Nephron progenitor cell (in vitro differentiated cells): ENCODE measurements at places on chromosomes 4 and X.

GRCh38 chrX:72276478-72276953 is 532 bp downstream of the RPS4X start:
- DNase-seq, result no peak

DNA sequence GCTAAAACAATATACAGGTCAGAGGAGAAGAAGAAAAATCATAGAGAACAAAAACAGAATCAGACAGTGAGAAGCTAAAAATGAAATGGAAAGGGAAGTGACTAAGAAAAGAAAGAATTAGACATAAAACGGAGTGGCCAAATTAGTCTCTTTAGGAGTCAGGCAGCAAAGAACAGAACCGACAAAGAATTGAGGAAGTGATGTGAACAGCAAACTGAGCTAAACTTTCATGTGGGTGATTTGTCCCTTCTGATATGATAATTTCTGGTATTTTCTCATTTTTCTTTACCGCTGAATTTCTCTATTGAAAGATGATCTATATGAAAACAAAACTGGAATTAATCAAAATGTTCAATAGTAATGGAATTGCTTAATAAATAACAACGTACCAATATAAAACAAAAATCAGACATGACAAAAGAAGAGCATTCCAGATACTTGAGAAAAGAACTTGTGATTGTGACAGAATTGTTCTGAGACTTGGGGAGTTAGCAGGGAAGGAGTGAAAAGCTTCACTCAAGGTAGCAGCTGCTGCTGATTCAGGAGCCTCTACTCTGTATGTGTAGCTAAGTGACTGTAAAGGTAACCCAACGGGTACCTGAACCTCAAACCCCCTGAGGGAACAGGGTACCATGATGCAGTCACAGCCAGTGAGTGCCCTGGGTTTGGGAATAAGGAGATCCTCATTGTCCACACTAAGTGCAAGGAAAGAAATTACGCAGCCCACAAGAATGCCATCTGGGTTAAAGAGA is 8.8 kb downstream of the TAPT1 start:
- no peak for DNase-seq

GRCh38 chr4:76821641-76822040 is 76.3 kb downstream of the SOWAHB start:
- DNase-seq, result no peak

GRCh38 chr4:47525154-47525819 is 40.2 kb downstream of the ATP10D start:
- no peak for DNase-seq

GRCh38 chr4:98204236-98204553 is 57.0 kb upstream of the RAP1GDS1 start:
- no peak for DNase-seq

- DNase-seq, result peak; percentile 78
These were observed 13.1 kb upstream of the AMTN start for GRCh38 chr4:70505151-70505748.

DNA sequence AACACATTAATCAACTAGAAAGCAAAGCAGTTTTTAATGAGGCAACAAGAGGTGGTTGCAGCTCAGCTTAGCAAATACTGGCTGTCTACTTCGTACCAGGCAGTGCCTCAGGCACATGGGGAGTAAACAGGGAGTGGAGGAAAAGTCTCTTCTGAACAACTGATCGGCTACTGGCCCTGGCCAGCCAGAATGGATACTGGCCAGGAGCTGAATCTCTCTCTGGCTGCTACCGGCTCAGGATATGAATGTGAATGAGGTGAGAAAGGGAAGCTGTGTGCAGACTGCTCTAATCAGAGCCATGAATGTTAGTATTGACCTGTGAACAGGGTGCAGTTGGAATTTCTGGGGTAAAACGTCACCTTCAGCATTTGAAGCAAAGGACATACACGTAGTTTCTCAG is 77.3 kb downstream of the STK32B start:
- no peak for DNase-seq

DNA sequence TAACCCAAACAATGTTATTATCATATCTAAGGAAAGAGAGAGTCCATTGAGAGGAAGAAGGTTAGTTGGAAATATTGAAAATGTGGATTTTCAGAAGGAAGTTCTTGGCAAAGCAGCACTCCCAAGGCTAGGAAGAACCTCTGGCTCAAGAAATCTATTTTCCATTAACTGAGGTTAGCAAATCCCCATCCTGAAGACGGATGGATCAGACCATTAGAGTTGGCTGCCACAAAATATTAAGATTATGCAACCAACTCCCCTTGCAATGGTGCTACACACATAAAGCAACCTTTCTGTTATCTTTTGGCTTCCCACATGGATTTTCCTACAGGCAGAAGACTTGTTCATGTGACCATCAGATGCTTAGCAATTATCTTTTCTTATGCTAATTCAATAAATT is 96.3 kb downstream of the COL4A6 start:
- no peak for DNase-seq

DNA sequence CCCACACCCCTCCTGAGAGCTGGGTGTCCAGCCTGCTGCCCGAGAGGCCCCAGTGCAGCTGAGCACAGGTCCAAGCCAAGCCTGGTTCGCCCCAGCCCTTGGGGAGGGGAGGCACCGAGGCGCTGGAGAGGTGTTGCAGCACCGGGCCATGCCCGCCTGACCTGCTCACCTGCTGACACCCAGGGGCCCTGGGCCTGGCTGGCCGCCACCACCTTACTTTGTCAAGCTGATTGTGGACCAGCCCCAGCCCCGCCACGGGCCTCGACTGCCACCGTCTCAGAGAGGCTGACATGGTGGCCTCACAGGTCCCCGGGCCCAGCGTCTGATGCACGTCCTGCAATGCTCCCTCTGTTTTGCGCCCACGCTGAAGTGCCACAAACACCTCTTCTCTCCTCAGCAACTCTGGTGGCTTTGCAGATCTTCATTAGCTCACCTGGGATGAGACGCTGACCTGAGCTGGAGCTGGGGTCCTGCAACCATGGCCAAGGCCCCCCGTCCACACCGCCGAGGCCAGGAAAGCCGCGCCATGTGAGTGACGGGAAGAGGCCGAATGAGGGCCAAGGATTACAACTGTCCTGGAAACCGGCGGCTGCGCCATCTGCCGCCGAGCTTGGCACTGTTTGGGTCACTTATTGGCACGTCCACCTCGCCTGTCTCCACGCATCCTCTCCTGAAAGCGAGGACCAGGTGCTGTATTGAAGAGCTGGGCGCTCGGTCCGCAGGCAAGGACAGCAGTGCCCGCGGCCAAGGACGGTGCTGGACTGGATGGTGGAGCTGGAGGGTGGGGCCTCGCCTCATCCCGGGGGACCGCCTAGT is 7.6 kb downstream of the CPLX1 start:
- no peak for DNase-seq

DNA sequence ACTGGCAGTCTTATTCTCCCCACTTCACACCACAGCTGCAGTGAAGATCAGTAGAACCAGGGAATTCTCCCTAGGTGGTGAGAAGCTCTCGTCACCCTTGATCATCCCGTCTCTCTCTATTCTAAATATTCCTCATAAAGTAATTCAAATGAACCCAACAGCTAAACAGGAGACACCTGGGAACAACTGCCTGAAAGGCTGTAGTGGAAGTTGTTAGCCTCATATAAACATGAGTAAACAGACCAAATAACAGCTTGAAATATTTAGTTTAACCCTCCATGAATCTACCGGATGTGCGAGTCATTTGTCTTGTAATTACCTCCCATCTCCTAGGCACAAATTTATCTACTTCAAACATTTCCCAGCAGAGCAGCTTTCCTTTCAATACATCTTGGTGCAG is 30.4 kb upstream of the APELA start:
- no peak for DNase-seq

GRCh38 chr4:95367824-95368223 is 180.9 kb downstream of the UNC5C start:
- DNase-seq, result no peak

- peak; percentile 5 for DNase-seq
These were observed 1.6 kb downstream of the KCTD8 start for GRCh38 chr4:44446801-44447562.

- DNase-seq, result no peak
These were observed 12.4 kb downstream of the PPID start for GRCh38 chr4:158710814-158711213.

- no peak for DNase-seq
These were observed at the start of gene HOPX for GRCh38 chr4:56681158-56681852. TSS of gene HOPX (minus strand) at chr4:56681296. CDS start at chr4:56657816, 23,480 bp downstream.

- no peak for DNase-seq
These were observed 54.5 kb downstream of the CCSER1 start for GRCh38 chr4:90181644-90182043.
